Activated CD8-positive, alpha-beta T cell treated with anti-CD3 and anti-CD28 coated beads for 36 hours (primary cell): ENCODE measurements at places on chromosomes 2 and 18.

- DNase-seq = no peak
Observed at GRCh38 chr2:229164545-229165249, 106.4 kb downstream of the PID1 start.

DNA sequence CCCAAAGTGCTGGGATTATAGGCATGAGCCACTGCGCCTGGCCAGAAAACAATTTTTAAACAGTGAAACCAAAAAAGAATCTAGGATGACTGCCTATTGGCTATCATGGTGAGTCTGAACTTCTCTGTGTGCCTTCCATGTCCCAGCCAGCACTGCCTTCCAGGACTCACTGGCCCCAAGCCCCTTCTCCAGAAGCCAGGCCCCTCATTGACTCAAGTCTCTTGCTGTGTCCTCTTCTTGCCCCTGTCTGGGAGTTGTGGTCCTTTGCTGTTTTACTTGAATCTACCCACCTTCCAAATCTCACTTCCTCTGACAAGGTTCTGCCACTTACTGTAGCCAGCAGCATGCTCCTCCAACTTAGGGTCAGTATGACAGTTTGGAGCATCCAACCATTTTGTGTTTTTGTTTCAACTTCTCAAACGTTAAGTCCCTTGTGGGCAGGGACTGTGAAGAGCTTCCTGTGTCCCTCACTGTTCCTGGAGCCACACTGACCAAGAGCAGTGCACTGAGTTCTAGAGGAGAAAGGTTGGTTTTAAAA is 41.7 kb downstream of the ST3GAL5 start:
- DNase-seq = no peak

GRCh38 chr2:120472891-120473309 is 127.0 kb downstream of the INHBB start:
- no peak for DNase-seq

DNA sequence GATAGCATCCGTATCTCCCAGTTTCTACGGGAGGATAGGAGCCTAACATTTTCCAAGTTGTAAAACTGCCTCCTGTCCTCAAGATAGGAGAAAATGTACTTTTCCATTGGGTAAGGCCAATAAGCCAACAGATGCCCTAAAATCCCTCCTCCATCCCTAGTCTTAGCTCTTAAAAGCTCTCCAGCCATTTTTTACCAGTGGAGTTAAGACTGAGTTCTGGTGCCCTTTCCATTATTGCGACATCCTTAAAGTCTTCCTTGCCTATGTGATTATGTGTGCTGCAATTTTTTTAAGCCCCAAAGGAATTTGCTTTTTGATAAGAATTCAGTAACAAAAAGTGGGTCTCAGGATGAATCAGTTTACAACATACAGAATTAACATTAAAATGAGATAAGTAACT is 33.0 kb downstream of the LINC00305 start:
- no peak for DNase-seq
